Effector CD4-positive, alpha-beta T cell (primary cell): ENCODE measurements at places on chromosomes 12 and 14.

DNA sequence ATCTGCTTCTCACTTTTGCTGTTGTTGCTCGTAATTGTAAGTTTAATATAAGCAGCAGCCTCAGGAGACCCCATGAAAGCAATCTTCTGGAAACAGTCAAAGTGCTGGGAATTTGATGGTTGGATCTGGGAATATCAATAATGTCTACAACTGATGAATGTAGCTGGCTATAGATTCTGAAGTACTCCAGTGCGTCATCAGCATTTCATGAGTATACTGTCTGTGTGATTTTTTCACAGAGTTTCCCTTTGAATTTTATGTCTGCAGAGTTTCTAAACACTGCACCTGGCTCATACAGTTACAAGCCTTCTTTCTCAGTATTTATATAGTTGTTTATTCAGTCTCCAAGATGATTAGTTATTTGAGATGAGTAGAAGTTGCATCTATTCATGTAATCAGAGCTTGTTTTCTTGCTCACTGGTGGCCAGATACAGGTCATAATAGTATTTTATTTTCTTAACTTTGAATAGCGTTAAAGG lies 222.3 kb downstream of the RAD51B start:
- DNase-seq, result no peak

- DNase-seq, result no peak
Measured at GRCh38 chr14:94969766-94970165, 187.6 kb downstream of the DICER1 start.

GRCh38 chr12:38157933-38158401 lies 158.6 kb upstream of the ALG10B start:
- DNase-seq, result no peak

DNA sequence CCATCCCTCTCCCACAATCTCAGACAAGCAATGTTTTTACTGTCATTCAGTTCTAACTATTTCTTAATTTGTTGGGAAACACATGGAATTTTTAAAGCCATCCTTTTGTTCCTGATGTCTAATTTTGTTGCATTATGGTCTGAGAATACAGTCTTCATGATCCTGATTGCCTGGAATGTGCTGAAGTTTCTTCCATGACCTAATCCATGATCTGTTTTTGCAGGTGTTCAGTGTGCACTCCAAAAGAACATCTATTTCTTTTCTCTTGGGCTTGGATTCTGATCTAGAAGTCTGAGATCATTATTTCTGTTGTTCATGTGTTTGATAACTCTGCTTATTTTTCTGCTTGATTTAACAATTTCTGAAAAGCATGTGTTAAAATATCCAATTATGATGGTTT lies 43.2 kb upstream of the PHC1 start:
- DNase-seq, result no peak

DNA sequence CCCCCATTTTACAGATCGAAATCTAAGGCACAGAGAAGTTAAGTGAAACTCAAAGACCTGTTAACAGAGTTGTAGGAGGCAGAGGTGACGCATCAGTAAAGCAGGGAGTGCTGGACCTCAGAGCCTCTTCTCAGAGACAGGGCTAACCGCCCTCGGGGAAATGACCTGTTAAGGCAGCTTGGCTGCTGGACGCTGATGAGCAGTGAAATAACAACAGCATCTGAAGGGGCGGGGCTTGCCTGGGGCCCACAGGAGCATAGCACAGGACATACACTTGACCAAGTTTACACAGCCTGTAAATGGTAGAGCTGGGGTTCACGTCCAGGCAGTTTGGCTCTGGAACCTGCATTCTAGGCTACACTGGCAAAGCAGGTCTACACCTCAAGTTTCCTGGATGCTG lies 39.3 kb downstream of the LRTM2 start:
- no peak for DNase-seq

GRCh38 chr12:75954749-75955148 lies 76.8 kb downstream of the PHLDA1 start:
- no peak for DNase-seq

DNA sequence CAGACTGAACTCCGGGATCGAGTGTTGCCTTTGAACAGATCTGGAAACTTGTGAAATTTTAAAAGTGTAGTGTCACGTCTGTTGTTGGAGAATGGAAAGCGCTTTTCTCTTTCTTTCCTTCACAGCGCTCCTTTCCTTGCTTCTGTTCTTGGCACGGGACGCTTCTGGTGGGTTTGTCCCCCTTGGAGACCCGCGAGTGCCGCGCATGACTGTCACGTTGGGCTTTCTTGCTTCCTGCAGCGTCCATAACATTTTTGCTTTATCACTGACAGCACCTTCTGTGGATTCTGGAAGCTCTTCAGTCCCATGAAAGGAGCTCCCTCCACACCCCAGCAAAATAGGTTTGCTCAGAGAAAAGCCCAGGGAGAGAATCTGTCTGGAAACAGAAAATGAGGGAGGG lies 193.0 kb upstream of the TMEM132C start:
- DNase-seq, result no peak

- no peak for DNase-seq
Measured at GRCh38 chr12:6372403-6373003, 2.9 kb downstream of the SCNN1A start.

DNA sequence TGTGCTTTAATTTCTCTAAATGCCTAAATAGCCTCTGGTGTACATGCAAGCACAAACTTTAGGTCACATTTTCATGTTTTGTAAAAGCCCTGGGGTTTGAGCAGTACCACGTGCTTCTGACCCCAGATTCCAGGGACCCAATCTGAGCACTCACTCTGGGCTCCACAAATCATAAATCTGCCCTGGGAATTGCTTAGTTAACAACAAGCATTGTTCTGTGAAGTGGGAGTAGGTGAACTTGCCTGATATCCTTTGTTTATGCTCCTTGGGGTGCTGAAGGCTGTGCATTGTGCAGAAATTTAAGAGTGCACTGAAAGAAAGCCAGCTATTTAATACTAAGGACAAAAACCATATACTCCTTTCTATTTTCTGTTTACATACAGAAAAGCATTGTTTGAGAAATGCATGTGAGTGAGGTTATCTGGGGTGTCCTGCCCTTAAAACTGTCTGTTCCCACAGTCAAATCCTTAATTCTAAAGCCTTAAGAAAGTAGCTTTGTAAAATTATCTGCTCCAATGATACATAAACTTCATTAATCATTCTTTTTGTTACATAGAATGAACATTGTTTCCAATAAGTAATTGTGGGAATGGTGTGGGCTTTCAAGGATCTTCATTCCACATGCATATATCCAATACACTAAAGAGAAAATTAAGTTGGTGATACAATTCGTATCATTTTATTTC lies 258.6 kb upstream of the NPAS3 start:
- no peak for DNase-seq
